ENCODE measurements at places on chromosomes 5 and 9.

DNA sequence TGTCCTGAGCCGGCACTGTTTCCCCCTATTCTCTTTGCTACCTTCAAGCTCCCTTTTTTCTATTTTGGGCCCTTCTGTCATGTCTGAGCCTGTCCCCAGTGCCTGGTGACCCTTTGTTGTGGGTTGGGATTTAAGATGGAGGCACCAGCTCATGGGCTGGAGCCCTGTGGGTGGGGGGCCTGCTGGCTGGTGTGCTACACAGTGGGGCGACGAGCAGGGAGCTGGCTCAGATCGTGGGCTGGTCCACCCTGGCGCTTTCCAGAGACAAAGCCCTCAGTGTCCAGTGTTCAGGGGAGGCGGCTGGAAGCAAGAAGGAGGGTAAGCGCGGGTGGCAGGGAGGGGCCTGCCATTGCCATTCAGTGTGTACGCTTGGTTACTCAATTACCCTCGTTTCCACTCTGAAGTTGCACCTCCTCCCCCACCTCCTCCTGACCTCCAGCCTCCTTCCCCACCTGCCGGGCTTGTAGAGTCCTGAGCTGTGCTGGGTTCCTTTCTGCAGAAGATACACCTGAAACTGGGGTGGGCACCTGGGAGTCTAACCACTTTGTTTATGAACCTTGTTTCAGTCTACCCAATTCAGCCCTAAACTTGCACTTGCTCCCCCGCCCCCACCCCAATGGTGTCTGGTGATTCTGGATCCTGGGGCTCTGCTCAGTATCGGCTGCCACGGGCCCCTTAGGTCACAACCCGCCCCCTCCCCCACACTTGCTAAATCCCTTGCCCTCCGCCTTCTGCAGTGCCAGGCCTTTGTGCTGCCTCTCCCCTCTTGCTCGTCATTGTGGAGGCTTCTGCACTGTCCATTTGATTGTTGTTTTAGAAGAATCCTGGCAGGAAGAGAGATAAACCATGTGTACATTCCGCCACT lies 49.9 kb downstream of the MVB12B start:
- DNase-seq, result peak; percentile 96

DNA sequence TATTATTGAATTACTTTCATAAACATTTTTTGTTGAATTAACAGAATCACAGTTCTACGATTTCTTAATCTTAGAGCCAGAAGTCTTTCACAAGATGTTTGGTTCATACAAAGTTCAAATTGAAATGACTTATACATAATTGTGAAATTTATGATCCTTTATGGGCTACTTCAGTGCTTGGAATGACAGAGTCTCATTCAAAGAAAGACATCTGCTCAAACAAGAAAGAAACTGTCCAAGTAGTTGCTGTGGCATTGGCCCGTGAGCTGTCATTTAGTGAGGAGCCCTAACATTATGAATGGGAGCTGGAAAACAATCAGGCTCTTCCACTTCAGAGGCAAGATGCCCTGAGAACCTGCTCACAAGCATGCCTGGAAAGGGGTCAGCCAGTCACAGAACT lies 63.4 kb downstream of the AUH start:
- no peak for DNase-seq

- no peak for DNase-seq
Measured at GRCh38 chr5:149796030-149796429, 65.9 kb downstream of the PPARGC1B start.

DNA sequence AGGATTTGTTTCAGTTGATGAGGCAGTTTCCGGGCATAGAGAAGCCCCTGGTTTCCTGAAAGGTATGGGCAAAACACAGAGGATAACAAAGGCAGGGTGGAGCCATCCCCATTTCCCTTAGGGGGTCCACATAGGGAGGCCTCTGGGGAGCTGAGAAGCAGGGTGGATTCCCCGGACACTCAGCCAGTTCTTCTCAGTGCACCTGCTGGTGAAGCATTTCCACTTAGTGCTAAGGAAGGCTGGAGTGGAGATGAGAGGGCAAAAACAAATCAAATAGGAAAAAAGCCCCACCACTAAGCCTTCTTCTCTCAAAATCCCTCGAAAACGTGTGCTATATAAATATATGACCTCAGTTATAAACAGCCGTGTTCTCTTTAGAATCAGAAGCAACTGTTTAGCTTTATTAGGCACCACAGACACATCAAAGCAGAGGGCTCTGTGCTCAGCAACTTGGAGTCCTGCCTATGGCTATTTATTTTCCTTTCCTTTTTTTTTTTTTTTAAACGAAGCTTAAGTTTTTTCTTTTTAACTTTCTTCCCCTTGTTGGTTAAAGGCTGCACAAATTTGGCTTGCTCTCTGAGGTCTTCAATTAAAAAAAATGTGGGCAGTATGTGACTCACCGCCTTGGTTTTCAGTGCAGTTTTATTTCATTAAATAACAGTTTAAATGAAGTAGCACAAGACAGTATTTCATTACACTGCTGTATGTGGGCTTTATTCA lies 67.7 kb downstream of the PRDM6 start:
- no peak for DNase-seq

- DNase-seq, result peak; percentile 62
Measured at GRCh38 chr9:18438300-18438925, 35.5 kb upstream of the ADAMTSL1 start.

DNA sequence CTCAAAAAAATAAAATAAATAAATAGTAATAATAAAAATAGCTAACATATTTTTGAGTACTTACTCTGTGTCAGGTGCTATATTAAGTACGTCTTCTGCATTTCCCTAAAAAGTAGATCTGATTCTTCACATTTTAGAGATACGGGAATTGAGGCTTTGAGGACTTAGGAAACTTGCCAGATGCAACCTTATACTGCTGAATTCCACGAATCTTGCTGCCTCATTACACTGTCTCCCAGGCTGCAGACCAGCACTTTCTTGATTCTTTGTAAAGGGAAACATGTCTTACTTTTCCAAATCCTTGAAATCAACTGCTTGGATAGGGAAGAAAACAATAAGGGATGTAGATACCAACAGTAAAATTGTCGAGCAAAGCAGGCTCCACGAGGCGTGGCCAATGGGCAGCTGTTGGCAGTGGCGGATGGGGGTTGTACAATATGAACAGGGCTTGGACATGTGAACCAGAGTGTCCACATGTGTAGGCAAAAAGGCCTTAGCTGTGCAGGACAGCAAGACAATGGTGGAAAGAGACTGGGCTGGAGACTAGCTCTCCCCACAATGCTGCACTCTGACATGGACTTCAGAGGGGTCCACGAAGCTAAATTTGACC lies 124.3 kb upstream of the RAI14 start:
- DNase-seq, result no peak

- DNase-seq, result peak; percentile 10
Measured at GRCh38 chr9:70229579-70229978, 29.2 kb upstream of the SMC5 start.

DNA sequence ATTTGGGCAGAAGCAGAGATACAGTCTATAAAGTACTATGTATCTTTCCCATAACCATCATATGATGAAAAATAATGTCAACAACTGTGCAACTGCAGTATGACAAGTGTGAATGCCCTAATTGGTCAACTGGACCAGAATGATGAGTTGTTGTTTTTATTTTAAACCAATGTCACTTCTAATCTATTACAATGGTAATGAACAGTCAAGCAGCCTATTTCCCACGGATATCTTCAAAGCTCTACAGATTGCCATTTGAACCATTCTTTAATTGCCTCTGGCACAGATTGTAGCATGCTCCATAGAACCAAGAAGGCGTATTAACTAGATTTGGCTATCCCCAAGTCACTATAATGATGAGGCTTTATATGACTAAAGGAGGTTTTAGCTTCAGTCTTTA lies 233.6 kb downstream of the TRPM3 start:
- no peak for DNase-seq

All from Ammon's horn (tissue), 1 donor.